NCI-H1694 (cell line): ENCODE measurements at places on chromosomes 7 and 10.

DNA sequence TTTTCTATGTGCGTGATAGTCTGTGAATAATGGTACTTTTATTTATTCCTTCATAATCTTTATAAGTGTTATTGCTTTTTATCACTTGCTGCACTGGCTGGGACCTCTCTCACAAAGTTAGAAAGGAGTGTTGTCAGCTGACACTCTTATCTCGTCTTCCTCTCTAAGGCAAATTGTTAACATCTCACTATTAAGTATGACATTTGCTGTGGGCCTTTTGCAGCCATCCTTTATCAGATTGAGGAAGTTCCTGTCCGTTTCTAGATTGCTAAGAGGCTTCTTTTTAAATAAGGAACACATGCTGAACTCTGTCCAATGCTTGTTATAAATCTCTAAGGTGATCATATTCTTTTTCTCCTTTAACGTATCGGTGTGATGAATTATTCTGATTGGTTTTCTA is 27.4 kb upstream of the DIP2C start:
- no peak for DNase-seq

GRCh38 chr7:87220734-87221215 is 1.2 kb upstream of the TMEM243 start:
- no peak for DNase-seq

DNA sequence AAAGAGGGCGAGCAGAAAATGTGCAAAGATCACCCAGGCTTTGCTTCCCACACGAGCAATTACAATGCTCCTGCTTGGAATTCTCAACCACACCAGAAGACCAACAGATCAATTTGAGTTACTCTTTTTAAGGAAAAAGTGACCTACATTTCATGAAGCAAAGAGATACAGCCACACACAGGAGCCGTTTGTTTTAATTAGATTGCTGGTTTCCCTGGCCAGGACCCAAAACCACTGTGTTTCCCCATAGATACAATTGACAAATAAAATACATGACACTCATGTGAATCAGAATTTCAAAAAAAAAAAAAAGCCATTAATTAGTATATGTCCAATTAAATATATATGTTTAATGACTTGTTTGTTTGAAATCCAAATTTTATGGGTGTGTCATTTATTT is 458.3 kb downstream of the PLXDC2 start:
- DNase-seq: no peak

- DNase-seq: no peak
These were observed 27.2 kb downstream of the IKZF1 start for GRCh38 chr7:50331564-50332208.

DNA sequence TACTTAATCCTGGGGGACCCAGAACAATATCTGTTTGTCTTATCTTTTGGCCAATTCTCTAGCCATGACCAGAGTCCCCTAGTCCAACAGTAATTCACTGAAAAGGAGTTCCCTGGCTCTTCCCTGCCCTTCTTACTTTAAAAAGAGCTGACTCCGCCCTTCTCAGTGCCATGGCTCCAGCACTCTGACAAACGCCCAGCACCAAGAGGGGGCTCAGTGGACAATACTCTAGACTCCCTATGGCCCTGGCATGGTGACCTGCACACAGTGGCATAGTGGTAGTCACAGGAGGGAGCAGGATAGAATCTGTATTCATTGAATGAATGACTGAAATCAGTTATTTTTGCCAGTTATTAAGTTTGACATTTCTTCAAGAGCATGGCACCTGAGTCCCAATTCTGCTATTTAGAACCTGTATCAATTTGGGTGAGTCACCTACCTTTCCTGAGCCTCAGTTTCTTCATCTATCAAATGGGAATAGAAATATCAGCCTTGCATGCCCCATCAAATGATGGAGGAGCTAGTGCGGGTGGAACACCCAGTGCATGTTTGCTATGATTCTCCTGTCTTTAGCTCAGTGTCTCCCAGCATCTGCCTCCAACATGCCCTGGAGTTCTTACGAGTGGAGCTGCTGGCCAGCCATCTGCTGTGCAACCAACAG is 69.4 kb downstream of the CLEC2L start:
- DNase-seq: no peak

DNA sequence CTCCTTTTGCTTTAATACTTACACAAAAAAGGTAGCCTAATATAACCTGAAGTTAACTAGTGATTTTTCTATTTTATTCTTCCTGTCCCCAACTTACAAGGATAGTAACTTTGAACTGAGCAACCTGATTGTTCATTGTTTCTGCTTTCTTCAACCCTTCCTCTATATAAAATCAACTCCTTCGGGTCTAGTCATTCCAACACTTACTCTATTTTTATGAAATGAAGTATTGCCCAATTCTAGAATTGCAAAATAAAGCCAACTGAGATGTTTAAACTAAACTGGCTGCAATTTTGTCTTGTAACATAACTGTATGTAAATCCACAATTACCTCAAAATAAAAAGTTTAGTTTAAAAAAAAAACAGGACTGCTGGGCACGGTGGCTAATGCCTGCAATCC is 20.3 kb upstream of the DNA2 start:
- no peak for DNase-seq

GRCh38 chr7:128807191-128807590 is 15.4 kb downstream of the CCDC136 start:
- no peak for DNase-seq

DNA sequence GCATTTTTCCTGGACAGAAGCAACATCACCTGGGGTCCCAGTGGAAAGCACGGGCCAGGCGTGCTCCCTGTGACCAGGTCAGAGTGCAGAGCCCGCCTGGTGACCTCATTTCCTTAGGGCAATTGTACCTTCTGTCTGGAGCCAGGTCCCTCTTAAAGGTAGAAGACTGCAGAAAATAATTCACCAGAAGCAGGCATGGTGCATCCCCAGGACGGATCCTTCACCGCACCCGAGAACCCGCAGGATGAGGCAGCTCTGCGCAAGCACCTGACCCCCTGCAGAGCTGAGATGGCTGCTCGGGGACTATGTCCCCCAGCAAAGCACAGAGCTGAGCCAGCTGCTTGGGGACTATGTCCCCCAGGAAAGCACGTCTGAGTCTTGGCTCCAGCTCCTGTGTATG is 557.6 kb downstream of the PTPRN2 start:
- DNase-seq: no peak

- DNase-seq: no peak
These were observed 67.5 kb downstream of the ATXN7L1 start for GRCh38 chr7:105808703-105809590.

DNA sequence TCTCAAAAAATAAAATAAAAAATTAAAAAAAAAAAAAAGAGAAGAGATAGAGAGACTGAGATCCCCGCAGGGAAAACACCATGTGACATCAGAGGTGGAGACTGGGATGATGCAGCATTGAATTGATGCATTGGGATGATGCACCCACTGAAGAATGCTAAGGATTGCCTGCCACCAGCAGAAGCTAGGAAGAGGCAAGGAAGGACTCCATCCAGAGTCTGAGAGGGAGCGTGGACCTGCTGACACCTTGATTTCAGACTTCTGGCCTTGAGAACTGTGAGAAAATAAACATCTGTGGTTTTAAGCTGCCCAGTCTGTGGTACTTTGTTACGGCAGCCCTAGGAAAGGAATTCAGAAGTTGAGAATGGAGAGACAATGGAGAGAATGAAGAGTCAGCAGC is 89.8 kb upstream of the PRPS1L1 start:
- no peak for DNase-seq

- DNase-seq: no peak
These were observed 117.3 kb upstream of the PALS2 start for GRCh38 chr7:24455813-24456525.

GRCh38 chr7:133029463-133029862 is 52.4 kb downstream of the CHCHD3 start:
- DNase-seq: no peak

- DNase-seq: no peak
These were observed 10.6 kb downstream of the PLEKHS1 start for GRCh38 chr10:113762083-113762482.

GRCh38 chr10:113047605-113047962 is 97.5 kb downstream of the TCF7L2 start:
- no peak for DNase-seq

DNA sequence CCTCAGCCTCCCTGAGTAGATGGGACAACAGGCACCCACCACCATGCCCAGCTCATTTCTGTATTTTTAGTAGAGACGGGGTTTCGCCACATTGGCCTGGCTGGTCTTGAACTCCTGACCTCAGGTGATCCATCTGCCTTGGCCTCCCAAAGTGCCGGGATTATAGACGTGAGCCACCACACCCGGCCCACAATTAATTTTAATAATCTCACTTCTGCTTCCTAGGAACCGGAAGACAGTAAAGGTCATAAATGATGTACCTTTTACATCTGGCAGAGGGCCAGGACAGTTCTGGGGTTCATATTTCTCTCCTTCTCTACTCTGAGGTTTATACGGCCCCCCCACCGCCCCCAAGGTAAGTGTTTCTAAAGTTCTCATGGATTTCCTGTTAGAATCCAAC is 31.2 kb upstream of the AOAH start:
- DNase-seq: no peak

- no peak for DNase-seq
These were observed 411.2 kb downstream of the KCNMA1 start for GRCh38 chr10:77226452-77226851.

DNA sequence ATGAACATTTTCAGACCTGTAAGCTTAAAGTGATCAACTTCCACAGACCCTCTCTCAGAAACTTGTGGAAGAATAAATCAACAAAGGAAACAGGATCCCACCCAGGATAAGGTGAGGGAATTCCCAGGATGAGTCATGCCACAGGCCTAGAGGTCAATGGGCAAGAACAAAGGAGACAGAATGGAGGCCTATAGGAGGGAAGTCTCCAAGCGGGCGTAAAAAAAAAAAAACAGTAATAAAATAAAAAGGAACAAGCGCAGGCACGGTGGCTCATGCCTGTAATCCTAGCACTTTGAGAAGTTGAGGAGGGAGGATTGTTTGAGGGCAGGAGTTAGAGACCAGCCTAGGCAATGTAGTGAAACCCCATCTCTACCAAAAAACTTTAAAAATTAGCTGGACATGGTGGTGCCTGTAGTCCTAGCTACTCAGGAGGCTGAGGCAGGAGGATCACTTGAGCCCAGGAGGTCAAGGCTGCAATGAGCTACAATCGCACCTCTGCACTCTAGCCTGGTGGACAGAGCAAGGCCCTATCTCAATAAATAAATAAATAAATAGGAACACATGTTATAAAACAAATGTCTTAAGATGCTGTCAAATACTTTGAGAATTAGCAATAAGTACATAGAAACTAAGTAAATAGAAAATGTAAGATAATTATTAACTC is 8.4 kb downstream of the SORBS1 start:
- DNase-seq: no peak
